ENCODE measurements at places on chromosomes 4 and X.

GRCh38 chrX:112473654-112474053, 206.1 kb downstream of the LHFPL1 start:
- no peak for DNase-seq

DNA sequence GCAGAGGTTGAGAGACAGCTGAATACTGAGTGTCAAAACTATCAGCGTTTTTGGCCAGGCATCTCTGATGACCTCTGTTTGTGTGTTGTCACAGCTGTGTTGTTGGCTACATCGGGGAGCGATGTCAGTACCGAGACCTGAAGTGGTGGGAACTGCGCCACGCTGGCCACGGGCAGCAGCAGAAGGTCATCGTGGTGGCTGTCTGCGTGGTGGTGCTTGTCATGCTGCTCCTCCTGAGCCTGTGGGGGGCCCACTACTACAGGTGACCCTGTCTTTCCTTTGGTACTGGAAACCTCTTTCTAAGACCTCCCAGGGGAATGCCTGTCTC, 86.9 kb downstream of the EGF start:
- no peak for DNase-seq

DNA sequence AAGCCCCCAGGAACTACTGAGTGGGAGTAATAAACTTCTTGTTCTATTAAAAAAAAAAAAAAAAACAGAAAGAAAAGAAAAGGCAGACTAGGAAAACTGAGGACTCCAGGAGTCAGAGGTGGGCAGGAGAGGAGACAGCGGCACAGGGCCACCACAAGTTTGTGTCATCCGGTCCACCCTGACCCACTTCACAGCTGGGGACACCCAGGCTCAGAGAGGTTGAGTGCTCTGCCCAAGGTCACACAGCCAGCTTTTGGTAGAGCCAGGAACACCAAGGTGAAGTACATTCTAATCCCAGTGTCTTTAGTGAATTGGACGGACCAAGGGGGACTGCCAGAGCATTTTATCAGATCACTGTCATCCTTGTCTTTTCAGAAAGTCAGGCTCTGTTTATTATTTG, 16.4 kb upstream of the ABLIM2 start:
- DNase-seq: no peak

GRCh38 chrX:13223868-13224567, 95.8 kb downstream of the ATXN3L start:
- DNase-seq: no peak

DNA sequence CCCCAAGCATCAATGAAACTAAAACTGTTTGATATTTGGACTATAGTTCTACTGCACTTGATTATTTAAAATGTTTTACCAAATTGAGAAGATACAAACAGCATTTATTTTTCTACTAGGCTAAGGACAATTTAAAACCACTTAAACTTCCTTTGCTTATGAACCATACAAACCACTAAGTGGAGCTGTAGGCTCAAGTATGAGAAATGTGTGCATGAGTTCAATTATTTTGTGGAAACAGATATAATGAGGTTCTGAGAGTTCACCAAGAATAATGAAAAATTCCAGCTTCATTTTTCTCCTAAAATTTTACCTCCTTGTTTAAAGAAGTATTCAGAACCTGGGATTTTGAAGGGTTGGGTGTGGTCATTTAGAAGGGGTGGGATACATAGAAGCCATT, 63.1 kb downstream of the SERPINA7 start:
- no peak for DNase-seq

DNA sequence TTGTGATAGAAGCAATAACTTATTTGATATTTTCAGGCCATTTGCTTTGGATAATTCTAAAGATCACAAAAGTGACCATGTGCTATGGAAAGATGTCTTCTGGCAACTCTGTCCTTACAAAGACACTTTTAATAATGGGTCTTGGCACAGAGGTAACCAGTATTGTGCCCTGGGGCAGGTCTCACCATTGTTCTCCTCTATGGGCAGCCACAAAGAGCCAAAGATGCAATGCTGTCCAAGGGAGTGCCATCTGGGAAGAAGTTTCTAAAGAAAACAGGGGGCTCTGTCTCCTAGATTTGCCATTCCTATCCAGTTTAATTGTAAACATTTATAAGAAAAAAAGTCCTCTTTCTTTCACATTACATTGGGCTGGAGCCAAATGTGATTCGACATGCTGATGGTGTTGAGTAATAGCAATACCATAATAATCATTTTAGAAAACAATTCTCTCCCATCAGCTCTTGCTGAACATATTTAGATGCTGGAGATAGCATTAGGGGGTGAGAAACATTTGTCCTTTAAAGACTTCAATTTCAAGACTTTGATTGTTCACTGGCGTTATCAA, 179.9 kb downstream of the KIT start:
- DNase-seq: no peak

DNA sequence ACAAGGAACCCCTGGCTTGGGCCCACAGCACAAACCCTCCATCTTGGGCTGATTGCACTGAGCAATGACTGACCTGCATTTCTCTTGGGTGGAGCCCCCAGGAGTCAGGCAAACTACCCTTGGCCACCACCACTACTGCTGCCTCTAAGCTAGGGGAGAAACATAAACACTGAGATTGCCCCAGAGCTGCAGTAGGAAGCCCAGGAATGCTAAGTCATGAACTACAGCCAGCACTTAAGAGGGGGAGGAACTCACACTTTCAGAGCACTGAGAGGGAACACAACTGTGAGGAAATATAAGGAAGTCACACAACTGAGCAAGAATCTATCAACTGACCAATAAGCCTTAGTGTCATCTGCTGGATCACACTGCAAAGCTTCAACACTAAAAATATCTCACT, 111.6 kb upstream of the PPP3CA start:
- no peak for DNase-seq

DNA sequence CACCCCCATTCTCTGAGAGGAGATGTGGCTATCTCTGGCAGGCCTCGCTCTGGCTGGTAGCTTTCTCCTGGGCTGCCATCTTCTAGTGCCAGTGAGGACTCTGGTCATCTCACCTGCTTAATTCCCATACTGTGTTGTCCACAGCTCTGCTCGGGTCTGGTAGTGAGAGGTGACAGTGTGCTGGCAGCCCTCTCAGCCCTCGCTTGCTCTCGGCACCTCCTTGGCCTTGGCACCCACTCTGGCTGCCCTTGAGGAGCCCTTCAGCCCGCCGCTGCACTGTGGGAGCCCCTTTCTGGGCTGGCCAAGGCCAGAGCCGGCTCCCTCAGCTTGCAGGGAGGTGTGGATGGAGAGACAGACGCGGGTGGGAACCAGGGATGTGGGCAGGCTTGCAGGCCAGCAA, 52.7 kb downstream of the CPLX1 start:
- DNase-seq: no peak

DNA sequence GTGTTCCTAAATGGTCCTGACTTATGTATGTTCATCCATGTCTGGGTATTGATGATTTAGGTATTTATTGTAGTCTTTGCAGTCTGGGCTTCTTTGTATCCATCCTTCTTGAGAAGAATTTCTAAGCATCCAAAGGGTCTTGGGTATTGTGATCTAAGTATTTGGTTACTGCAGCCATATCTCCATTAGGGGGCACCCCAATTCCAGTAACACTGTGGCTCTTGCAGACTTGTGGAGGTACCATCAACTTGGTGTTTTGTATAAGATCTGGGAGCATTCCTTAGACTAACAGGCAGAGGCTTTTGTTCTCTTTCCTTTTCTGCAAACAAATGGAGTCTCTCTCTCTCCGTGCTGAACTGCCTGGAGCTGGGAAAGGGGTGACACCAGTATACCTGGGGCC, 113.7 kb upstream of the NEXMIF start:
- DNase-seq: no peak

DNA sequence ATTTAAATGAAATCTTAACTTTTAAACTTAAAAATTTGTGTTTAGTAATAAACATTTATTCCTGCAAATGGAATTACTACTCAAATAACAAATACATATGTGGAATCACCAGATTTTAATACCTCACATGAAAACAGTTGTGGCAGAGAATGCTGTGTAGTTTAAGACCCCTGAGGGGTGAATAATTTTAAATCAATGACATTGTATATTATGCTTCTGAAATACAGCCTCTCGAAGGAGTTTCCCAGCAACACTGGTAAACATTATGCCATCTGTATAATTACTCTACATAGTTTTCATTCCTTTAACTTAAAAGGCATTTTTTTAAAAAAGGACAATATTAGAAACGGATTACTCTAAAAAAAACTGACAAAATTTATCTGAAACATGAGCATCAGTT, 2313.3 kb downstream of the ARAP2 start:
- DNase-seq: no peak

- DNase-seq: no peak
Measured at GRCh38 chr4:77121736-77122240, 35.2 kb upstream of the CCNG2 start.

DNA sequence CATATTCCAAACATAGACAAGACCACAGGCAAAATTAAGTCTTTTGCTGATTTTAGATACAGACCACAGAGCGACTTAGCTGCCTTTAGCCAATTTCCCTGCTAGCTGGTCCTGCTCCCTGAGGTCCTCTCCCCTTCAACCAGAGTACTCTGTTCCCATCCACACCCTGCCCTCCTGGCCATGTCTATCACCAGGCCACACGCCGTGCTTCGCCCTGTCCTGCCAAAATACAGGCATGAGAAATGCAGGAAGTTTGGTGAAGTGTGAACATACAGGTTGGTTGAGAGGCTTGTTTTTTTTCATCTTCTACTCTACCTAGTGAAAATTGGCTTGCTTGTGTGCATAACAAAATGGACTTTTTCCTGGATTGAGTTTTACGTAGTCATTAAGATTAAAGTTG, 226.2 kb upstream of the TENM3 start:
- DNase-seq: no peak

DNA sequence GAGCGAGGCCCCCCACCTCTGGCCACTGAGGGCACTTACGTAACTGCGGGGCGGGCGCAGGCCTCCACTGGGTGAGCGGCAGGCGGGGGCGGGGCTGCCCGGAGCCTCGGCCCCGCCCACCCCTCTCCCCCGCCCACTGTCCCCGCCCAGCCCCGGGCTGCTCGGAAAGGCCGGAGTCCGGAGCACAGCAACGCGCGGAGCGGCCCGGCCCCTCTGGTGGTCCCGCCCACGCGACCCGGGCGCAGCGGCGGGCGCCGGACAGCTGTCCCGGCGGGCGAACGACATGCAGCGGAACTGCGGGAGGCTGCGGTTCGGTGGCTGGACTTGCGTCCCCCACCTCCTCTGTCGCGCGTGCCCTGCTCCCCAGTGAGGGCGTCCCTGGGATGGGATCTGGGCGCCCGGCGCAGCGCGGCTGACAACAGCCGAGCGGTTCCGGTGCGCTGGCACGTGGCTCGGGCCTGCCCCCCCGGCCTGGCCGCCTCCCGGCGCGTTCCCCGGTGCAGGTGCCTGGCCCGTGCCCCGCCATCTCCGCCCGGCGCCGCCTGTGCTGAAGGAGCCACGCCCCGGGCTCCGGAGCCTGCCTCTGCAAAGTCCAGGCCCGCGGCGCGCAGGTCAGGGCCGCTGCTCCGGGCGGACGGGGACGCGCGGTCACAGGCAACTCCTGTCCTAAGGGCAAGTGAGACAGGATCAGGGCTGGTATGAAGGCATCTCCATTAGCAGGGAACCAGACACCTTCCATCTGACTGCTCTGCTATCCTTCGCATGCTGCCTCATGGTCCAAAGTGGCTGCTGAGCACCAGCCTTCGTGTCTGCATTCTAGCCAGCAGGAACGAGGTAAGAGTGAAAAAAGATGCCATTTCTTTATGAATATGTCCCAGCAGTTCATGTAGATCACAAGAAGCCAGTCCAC, 21.8 kb upstream of the JAKMIP1 start:
- no peak for DNase-seq

All from stimulated activated CD8-positive, alpha-beta memory T cell treated with anti-CD3 and anti-CD28 coated beads, Interleukin-2, amount 100 ng/mL, for 1 hour (primary cell).